Epithelial cell of alveolus of lung (primary cell): ENCODE measurements at places on chromosomes 4 and X. TPM values are rescaled to one million over a fixed set of nuclear protein-coding genes. Genes with fewer than 3 reads are reported as not detected.

ARSJ gene
- 22.8 and 34.6 TPM in 2 replicates for total RNA-seq

FMR1NB gene
- total RNA-seq: not detected in 2 replicates

TEX13B gene
- total RNA-seq: not detected in 2 replicates

AADAT gene
- total RNA-seq: 7.5 TPM in 2 replicates

FGA gene
- 0.64 TPM in 1 of 2 replicates, not detected in the other for total RNA-seq

MXD4 gene
- 47.4 and 77.3 TPM in 2 replicates for total RNA-seq

SMC1A gene
- total RNA-seq: 12.1 and 13.8 TPM in 2 replicates

CFAP99 gene
- total RNA-seq: not detected in 2 replicates

CXXC4 gene
- total RNA-seq: 1.2 and 6.8 TPM in 2 replicates

CT45A2 gene
- total RNA-seq: not detected in 2 replicates

FGFR3 gene
- total RNA-seq: 0.88 and 1.4 TPM in 2 replicates

GABRE gene
- total RNA-seq: 2.2 and 4.5 TPM in 2 replicates

FATE1 gene
- total RNA-seq: not detected in 2 replicates

MAGEB2 gene
- total RNA-seq: not detected in 2 replicates

REPS2 gene
- 1.6 and 3.8 TPM in 2 replicates for total RNA-seq

SHOX gene
- not detected in 2 replicates for total RNA-seq

GRPR gene
- 0.48 TPM in 1 of 2 replicates, not detected in the other for total RNA-seq

PASD1 gene
- not detected in 2 replicates for total RNA-seq

NPY2R gene
- not detected in 2 replicates for total RNA-seq

CYTL1 gene
- 2.2 and 3.4 TPM in 2 replicates for total RNA-seq

CLCN4 gene
- 1.5 and 4.1 TPM in 2 replicates for total RNA-seq

MFAP3L gene
- 0.24 and 2.5 TPM in 2 replicates for total RNA-seq

EDA2R gene
- 3.7 and 4.0 TPM in 2 replicates for total RNA-seq
